Naive thymus-derived CD4-positive, alpha-beta T cell (primary cell): ENCODE measurements at places on chromosomes 4 and X.

DNA sequence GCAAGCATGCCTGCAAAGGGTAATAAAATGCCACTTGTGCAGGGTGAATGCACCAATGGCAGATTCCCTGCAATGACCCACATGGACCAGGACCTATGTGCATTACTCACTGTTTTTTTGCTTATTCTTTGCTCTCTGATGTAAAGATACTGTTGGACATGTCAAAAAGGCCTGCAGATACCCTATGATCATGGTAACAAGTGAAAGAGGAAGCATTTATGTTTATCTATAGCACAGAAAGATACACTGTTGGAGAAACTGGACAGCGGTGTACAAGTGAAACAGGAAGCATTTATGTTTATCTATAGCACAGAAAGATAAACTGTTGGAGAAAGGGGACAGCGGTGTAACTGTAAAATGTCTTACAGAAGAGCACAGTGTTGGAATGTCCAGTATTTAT is 127.5 kb downstream of the PAPSS1 start:
- no peak for DNase-seq

DNA sequence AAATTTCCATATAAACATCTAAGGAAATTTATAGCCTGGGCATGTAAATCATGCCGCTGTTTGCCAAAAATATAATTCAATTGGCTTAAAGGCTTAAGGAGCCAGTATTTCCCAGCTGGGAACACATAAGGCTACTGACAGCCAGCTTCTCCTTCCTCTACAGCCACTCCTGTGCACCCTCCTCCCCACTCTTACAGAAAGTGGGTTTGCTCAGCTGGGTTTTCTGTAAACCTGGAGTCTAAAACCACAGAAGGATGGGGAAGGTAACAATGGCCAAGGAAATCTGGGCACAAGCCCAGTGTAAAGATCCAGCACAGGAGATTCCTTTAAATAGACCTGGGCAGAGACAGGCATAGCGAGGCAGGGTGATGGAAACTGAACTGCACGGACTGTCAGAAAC is 18.5 kb downstream of the ACSL1 start:
- DNase-seq: no peak

GRCh38 chrX:106903856-106904528 is 851 bp upstream of the RIPPLY1 start:
- no peak for DNase-seq

DNA sequence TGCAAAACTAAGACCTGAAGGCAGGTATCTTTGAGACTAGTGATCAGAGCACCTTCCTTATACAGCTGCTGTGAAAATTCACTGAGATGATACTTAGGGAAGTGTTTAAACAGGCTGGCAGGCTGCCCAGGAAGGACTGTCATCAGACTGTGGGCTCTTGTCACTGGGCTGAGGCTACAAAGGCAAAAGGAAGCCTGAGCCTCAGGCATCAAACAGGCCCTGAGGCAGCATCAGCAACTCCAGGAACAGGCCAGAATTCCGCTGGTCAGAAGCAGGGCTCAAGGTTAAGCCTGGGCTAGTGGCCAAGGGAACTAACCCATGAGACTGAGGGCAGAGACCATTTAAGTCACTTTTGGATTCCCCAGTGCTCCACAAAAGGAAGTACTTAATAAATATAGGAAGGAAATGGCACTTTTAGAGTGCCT is 12.8 kb downstream of the PJA1 start:
- DNase-seq: no peak

DNA sequence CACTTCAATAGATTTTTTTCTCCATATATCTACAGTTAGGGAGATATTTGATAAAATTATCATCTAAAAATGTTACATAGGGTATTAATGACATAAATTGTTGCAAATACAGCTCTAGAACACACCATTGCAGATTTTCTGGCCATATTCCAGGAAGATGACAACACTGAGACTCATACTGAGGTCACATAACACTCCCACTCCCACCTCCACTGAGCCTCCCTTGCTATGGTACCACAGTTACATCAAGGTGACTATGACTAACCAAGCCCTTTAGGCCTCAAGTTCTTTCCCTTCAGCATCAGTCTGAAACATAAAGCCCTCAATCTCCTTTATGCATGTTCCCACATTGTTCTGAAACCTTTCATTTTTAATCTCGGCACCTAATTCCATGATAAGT is 932.0 kb upstream of the IGFBP7 start:
- no peak for DNase-seq

GRCh38 chr4:60745800-60746571 is 454.1 kb upstream of the ADGRL3 start:
- DNase-seq: no peak

DNA sequence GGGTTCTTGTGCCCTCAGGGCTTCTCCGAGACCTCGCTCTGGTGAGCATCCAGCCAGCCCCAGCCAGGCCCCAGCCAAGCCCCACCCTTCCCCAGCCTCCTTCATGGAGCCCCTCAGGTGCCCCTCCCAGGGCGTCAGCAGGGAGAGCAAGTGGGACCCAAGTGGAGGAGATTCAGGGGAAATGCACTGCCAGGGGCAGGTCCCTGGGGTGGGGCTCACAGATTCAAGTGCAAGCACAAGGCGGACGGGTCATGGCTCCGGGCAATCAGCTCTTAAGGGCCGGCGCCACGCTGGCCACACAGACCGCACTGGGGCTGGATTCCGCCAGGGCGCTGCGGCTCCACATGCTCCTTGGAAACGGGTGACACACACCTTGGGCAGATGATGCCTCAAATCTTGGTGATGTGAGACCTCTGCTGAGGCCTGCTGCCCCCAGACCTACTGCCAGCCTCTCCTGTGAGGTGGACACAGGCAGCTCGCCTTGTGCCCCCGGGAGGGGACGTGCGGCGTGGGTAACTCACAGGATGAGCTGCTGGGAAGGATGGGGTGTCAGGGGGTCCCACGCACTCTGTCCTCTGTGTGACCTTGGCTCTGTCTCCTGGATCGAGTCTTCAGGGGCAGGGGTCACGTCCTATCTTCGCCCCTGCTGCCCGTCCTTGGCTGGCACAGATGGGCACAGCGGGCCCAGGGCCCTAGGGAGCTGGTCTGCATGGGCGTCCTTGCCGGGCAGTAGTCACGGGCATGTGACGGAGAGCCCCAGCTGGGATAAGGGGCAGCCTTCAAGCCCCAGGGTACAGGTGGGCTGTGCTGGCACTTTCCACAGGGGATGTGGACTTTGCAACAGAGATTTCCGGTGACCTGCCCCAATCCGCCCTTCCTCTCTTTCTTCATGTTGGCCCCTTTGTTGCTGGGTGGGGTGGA is 17.1 kb downstream of the NAT8L start:
- DNase-seq: no peak

- no peak for DNase-seq
Observed at GRCh38 chr4:144873226-144873990, 224.6 kb downstream of the ANAPC10 start.

- DNase-seq: no peak
Observed at GRCh38 chr4:168592676-168593075, 95.8 kb downstream of the PALLD start.

GRCh38 chrX:32139476-32139875 is 1067.6 kb upstream of the FTHL17 start:
- no peak for DNase-seq

DNA sequence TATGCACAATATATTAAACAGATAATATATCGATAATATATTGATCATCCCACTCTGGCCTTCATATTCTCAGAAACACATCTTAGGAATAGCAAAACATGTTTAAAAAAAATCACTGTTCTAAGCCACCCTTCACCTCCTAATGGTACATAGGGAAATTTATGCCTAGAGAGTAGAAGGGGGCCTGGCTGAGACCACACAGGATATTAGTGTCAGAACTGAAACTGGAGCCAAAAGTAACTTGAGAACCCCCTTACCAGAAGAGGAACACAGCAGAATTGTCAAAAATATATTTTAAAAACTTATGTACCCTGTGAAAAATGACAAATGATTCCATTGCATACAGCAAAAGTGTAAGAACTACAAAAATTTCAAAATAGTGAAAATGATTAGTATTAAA is 173.1 kb downstream of the VSIG4 start:
- DNase-seq: no peak

GRCh38 chrX:15751155-15751819 is 13.2 kb downstream of the CA5B start:
- DNase-seq: peak; percentile 84

GRCh38 chrX:119753639-119754257 is 4.6 kb upstream of the SOWAHD start:
- no peak for DNase-seq

- no peak for DNase-seq
Observed at GRCh38 chr4:118985170-118986000, 96.7 kb downstream of the SYNPO2 start.

- no peak for DNase-seq
Observed at GRCh38 chr4:153778383-153778782, 10.5 kb downstream of the SFRP2 start.

GRCh38 chrX:67610282-67610681 is 66.5 kb downstream of the AR start:
- DNase-seq: no peak

DNA sequence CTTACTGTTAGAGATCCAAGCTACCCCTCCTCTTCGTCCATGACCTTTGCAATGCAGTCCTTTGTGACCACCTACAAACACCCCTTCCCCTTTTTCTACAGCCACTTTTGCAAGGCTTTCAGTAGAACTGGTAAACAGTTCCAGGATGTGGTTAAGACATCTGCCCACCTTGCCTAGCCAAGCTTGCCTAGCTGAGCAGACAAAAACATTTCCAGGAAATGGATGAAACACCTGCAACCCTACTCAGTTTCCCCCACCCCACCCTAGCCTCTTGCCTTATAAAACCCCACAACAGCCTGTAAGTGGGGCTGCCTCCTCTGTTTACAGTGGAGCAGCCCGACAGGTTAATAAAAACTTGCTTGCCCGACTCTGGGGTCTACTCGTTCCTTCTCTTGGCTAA is 133.8 kb downstream of the ZC4H2 start:
- peak; percentile 44 for DNase-seq

- DNase-seq: no peak
Observed at GRCh38 chr4:116870686-116871085, 214.7 kb downstream of the TRAM1L1 start.

GRCh38 chr4:53935780-53936179 is 128.6 kb downstream of the CHIC2 start:
- no peak for DNase-seq

DNA sequence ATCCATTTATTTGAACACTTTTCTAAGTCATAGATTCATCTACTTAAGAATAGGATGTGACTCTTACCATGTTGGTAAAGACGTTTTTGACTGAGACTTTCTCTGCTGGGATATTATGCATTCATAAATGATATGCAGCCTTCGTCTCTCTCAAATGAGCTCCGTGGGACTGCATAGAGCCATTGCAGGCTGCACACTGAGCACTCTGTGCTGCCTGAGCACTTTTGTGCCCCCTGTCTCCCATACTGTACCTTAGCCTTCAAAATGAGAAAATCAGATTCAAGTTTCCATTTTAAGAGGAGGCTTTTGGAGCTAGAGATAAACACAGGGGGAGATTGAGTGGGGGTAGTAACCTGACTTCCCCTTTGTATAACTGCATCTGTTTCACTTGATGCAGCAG is 433.6 kb downstream of the ZIC3 start:
- no peak for DNase-seq

DNA sequence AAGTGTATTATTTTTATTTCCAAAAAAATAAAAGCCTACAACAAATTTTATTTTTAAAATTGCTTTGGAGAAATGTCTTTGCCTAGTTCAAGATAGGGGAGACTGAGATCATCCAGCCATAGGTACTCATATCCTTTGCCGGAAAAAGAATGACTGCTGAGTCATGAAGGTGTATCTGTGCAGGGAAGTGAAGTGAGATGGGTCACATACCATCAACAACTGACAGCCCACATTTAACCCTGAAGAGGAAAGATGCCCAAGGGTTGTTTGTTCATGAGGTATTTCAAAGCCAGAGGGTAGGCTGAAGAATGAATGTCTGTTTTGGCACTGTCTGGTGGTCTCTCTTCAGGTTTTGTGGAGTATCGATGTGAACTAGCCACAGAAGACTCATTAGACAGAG is 106.7 kb upstream of the TTC29 start:
- no peak for DNase-seq

- peak; percentile 70 for DNase-seq
Observed at GRCh38 chrX:71098302-71098701, 2.7 kb downstream of the FOXO4 start.

GRCh38 chr4:174096456-174096855 is 187.0 kb downstream of the FBXO8 start:
- DNase-seq: no peak

- DNase-seq: no peak
Observed at GRCh38 chr4:146062340-146062739, 113.2 kb upstream of the LSM6 start.

DNA sequence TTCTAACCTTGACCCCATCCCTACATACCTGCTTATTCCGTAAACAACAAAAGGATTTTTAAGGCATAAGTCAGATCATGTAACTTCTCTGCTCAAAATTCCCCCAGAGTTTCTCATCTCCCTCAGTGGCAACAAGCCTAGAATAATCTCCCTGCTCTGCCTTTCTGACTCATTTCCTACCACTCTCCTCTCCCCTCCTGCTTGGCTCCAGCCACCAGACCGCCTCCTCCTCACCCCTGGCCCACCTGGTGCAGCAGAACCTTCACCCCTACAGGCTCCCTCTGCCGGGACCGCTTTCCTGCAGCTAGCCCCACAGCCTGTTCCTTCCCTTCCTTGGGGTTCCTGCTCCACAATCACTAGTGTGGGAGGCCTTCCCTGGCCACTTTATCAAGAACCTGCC is 32.1 kb downstream of the TSPAN5 start:
- DNase-seq: no peak

DNA sequence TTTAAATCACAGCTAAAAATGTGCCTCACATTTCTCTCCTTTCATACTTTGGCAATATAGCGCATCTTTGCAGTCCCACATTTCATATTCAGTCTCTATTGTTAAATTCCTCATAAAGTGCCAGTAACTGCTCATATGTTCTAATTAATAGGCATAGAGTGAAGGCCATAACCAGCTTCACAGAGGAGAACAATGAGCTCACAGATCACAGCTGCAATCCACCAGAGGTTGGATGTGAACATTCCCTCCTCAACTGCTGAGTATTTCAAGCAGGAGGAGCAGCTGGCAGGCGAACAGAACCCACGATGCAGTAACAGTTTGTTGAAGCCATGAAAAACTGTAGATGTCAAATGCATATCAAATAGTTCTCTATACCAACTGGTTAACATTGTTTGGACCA is 2088.7 kb upstream of the AGA start:
- no peak for DNase-seq

GRCh38 chr4:47482326-47482725 is 2.7 kb upstream of the ATP10D start:
- DNase-seq: no peak
